ENCODE measurements at places on chromosomes 3 and 15.

DNA sequence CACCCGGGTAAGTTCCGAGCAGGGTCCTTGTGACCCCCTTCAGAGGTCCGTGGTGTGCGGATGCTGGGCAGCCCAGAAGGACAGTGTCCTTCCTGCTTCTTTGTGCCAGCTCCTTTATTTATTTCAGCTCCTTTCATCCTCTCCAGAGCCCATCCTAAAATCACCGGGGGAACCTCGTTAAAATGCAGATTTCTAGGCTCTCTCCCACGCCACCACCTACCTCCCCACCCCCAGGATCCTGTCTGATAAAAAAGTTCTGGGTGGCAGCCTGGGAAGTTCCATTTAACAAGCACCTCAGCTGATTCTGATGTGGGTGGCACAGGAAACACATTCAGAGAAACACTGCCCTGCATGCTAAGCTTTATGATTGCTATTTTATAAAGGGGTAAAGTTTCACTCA, 12.5 kb upstream of the IGF1R start:
- no peak for DNase-seq

DNA sequence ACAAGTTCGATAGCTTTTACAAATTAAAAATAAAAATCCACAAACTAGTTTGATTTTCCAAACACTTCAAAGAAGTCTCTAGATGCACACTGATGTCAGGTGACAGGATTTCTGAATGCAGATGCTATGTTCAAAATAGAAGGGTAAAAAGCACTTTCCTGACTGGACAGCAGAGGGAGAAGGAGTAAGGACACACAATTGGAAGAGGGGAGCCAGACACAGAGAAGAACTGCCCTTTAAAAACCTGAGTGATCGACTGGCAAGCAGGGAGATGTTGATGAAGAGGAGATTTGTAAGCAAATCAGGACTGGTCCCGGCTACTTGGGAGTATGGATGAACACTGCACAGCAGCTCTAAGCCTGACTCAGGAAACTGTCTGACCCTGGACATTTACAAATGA, 612.8 kb downstream of the MAGI1 start:
- no peak for DNase-seq

GRCh38 chr3:150925751-150926201, 20.5 kb upstream of the MINDY4B start:
- peak; percentile 25 for DNase-seq

DNA sequence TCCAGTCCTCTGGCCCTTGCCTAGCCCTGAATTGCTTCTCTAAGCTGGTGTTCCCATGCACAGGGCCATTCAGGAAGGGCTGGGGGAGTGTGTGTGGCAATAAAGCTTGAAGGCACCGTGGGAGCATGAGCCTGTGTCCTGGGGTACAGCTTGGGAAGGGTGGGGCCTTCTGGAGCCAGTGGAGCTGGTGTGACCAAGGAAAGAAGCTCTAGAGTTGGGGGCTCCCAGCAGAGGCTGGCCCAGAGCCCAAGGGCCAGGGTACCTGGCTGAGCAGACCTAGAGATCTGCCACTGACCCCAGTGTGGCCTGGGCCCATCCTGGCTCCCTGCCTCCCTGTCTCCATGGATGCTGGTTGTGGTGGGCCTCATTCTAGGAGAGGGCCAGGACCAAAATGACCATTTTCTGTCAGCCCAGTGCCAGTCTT, 8.1 kb downstream of the ABTB1 start:
- DNase-seq, result no peak

Data from activated CD4-positive, alpha-beta T cell treated with anti-CD3 and anti-CD28 coated beads, Interleukin-2, amount 50 U/mL, for 24 hours (primary cell).